Esophagus mucosa (tissue), 1 donor: ENCODE measurements at places on chromosomes 4 and X. TPM values are rescaled to one million over a fixed set of nuclear protein-coding genes. Genes with fewer than 3 reads are reported as not detected.

DNA sequence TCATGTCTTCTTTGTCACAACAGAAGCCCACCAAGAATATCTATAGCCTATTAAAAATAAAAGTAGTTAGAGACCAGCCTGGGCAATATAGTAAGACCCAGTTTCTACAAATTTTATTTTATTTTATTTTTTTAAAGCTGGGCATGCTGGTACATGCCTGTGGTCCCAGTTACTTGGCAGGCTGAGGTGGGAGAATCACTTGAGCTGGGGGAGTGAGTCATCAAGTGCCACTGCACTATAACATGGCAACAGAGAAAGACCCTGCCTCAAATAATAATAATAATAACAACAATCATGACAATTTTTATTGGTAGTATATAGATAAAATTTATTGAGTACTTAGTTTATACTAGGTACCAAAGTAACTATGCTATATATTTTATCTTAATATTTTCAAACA lies 93.0 kb upstream of the NPFFR2 start:
- ATAC-seq = no peak

GRCh38 chrX:139795196-139795595 lies 87.2 kb upstream of the MCF2 start:
- ATAC-seq = no peak

GRCh38 chr4:183008492-183008891 lies 90.6 kb upstream of the WWC2 start:
- no peak for ATAC-seq

- peak; percentile 79 for ATAC-seq
Observed at GRCh38 chrX:56729152-56729850, at the start of gene NBDY. TSS of gene NBDY (plus strand) at chrX:56729243. CDS start at chrX:56729354, 111 bp downstream.

HELT gene
- total RNA-seq = not detected

CCDC158 gene
- not detected for total RNA-seq

CASP3 gene
- 20.1 TPM for total RNA-seq

GAGE12J gene
- total RNA-seq = not detected
